ENCODE measurements at places on chromosomes 13 and 19.

DNA sequence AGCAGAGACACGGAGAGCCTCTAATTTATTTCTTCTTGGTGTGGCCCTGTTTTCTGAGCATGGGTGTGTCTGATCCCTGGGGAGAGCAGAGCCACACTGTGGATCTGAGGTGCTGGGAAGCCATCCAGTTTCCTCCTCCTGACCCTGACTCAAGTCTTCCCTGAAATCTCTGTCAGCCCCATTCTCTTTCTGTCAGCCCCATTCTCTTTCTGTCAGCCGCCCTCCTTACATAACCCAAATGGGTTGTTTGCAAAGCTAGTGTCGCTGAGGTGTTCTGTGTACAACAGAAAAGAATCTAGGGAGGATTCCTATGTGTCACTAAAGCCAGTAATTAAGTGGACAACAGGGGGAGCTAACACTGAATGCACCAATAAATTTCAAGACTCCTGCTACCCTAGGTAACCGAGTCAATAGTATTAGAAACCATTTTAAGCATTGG is 50.2 kb downstream of the LRCH1 start:
- no peak for DNase-seq

- no peak for DNase-seq
Observed at GRCh38 chr13:100826441-100826840, 151.8 kb upstream of the TMTC4 start.

GRCh38 chr13:50670847-50671496 is 172.5 kb downstream of the DLEU7 start:
- DNase-seq: no peak

GRCh38 chr19:49855676-49856573 is 5.0 kb downstream of the PTOV1 start:
- DNase-seq: no peak

DNA sequence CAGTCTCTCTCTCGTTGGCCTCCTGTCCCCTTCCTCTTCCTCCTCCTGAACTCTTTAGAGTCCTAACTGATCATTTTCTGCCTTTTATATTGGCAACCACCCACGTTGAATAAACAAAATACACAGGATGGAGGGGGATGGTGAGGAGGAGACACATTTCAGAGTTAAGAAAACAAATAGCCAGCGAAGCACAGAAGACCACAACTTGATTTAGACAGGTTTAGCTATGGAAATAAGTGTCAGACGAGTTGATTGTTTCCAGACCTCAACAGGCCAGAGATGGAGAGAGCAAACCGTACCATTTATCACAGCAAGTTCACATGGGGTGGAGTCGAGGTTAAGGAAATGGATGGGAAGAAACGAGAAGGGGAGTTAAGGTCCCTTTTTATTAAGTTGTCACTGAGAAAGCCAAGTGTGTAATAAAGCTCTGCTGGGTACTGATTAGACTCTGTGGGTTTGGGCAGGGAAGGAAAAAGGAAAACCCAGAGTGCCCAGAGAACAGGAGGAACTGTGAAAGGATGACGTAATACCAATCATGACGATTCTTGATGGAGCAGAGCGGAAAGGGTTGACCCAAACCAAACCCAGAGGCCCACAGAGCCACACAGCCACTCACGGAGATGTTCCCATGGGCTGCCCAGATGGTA is 11.1 kb upstream of the SERP2 start:
- no peak for DNase-seq

DNA sequence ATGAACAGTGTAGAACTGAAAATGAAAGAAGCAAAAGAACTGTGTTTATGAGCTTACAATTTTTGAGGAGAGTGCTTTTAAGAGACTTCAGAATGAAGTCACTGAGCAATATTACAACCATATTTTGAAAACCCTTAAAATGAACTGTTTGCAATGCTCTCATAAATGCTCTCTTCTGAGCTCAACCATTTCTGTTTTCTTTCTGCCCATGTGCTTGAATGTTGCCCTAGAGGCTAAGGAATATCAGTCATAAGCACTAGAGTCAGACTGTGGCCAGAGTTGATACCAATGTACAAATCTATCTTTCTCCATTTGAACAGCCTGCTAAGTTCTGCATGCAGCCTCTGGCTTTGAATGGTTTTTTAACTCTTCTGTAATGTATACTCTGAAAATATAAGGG is 1092.8 kb downstream of the PCDH9 start:
- DNase-seq: no peak

DNA sequence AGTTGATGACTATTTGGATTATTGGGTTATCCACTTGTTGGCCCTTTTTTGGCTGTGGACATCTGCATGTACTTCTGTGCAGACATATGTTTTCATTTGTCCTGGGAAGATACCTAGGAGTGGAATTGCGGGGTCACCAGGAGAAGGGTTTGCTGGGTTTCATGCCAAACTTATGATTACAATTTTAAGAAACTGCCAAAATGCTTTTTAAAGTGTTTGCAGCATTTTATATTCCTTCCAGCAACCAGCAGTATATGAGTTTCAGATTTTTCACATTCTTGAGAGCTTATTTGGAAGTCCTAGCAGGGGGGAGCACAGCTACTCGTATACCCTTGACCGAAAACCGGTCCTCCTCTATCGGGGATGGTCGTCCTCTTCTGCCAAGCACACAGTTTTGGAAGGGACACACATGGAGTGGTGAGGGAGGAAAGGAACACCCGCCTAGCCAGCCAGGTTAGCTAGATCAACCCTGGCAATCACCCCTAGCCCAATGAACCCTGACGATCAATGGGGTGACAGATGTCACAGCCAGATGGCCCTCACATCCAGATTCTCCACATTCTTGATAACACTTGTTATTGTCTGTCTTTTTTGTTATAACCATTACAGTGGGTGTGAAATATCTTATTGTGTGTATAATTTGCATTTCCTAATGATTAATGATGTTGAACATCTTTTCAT is 26.7 kb upstream of the RNF113B start:
- DNase-seq: no peak

DNA sequence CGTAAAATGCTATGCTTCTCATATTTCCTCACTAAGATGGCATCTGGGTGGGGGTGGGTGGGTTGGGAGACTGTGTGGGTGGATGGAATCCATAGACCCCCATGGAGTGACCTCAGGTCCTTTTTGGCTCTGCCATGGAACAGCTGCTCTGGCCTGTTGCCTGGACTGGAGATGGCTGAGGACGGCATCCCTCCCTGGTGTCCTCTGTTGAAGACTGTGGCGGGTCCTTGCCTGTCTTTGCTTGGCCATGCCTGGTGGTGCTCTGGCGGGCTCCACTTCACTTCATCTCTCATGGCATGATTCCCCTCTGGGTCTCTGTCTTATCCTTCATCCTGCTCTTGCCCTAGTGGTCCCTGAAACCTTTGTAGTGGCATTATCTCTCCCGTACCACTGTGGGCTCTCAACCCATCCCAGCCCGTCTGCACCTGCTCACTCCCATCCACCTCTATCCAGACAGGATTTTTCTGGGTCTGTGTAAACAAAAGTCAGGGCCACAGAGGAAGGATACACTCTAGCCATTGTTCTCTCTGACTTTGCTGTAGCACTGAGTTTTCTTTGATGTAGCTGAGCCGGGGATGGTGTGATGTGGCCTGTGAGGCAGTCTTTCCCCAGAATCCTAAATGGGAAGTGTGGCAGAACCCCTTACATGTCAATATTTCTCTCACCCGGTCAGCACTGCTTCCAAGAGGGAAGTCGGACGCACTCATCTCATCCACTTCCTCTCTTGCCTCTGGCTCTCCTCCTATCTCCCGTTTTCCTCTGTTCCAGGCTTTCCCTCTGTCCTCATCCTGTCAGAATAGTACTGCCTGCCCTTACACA is 36.1 kb downstream of the WDFY2 start:
- DNase-seq: no peak

- no peak for DNase-seq
Observed at GRCh38 chr13:33868343-33868994, 50.5 kb downstream of the RFC3 start.

Data from T-helper 1 cell (primary cell).